Activated CD8-positive, alpha-beta memory T cell treated with anti-CD3 and anti-CD28 coated beads for 4 hours (primary cell): ENCODE measurements at places on chromosomes 5 and 9.

GRCh38 chr5:60703944-60704343, 4.0 kb upstream of the DEPDC1B start:
- DNase-seq: no peak

GRCh38 chr5:53956196-53956595, 354.2 kb downstream of the ARL15 start:
- DNase-seq: no peak

DNA sequence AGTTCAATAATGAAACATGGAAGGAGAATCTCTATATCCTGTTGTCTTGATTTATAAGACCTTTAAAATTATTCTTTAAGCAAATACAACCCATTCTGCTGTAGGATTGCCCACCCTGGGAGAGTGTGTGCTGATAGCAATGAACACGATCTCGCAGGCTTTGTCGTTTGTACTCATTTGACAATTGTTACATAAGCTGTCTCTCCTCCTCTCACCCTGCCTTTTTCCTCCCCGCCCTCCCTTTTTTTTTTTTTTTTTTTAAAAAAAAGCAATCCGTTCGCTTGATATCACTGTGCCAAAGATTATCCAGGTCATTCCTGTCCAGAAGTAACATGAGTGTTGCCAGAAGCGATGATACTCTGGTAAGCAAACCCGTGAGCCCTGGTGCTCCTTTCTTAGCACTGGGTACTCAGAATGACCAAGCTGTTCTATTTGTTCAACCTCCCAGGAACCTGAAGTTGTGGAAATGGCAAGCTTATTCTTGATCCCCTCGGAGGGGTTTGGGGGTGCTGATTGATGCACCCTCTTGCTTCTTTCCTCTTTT, 82.7 kb upstream of the CTSL start:
- no peak for DNase-seq

DNA sequence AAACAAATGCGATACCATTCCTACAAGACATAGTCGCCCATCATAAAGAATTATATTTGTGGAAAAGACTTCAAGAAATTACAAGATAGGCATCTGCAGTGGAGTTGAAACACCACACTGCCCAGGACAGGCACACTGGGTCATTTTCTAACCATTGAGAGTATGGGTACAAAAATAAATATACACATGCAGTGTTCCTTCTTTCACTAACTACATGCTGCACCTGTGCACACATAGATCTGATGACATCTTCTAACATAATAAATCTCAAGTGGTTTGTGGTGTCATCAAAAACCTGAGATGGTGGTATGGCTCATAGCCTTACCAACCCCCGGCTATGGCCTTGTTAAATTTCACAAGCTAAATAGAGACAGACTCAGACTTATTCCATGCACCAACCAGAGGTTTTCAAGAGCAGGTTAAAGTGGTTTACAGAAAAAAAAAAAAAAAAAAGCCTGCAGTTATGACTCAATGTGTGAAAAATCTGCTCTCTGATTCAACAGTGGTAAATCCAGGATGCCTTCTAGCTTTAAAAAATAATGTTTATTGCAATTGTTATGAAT, 12.4 kb upstream of the NFIB start:
- DNase-seq: no peak

DNA sequence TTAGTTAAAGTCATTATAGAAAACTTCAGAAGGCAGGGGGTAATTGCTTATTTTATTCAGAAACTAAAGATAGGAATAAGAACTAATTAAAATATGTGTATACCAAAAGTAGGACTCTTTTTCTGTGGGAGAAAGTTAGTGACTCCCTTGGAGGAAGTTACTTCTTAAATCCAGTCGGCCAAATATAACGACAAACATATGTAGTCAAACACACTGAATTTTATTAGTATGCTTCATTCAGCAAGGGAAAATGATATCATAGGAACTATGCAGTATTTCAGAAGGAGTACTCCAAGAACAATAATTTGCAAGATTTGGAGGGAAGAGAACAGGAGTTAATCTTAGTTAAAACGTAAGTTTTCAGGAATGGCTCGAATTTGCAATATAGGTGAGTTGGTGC, 432.6 kb downstream of the CYLC2 start:
- DNase-seq: no peak

- DNase-seq: no peak
Observed at GRCh38 chr9:125732562-125732961, 14.6 kb upstream of the PBX3 start.

- no peak for DNase-seq
Observed at GRCh38 chr9:110220809-110221208, 12.8 kb upstream of the C9orf152 start.

DNA sequence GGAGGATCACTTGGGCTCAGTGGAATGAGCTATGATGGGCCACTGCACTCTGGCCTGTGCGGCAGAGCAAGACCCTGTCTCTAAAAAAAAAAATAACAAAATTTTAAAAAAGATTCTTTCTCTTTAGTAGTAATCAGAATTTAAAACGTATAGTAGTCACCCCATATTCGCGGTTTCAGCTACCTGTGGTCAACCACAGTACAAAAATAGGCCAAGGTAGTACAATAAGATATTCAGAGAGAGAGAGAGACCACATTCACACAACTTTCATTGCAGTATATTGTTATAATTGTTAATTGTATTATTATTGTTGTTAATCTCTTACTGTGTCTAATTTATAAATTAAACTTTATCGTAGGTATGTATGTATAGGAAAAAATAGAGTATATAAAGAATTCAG, 18.7 kb downstream of the INIP start:
- DNase-seq: no peak

DNA sequence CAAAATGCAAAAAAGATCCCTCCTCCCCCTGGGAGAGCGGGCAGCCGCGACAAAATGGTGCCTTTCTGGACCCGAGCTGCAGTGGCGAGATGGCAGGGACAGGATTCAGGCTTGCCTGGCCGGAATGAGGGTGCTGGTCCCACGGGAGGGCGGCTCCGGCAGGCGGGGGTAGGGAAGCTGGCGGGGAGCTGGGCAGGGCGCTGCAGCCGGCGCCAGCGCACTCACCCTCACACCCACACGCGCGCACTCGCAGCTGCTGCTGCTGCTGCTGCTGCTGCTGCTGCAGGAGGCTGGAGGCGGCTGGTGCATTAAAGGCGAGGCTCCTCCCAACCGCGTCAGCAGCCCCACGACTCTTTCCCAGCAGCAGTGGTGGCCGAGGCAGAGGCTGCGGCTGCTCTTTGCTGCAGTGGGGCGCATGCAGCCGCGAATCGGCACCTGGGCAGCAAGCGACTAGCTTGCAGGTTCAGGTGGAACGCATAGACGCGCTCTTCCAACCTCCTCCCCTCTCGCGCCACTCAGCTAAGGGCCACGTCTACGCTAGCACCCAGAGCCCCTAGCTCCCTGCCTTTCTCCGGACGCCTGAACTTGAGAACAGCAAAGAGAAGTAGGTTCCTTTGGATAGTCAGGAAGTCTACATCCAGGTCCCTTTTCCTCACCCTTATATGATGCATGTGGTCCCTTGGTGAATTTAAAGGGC, at the start of gene PPP2R2B:
Gene PPP2R2B (minus strand): TSS at position 282 of the 697 bp plus-strand sequence.
- DNase-seq: no peak

- no peak for DNase-seq
Observed at GRCh38 chr5:158233735-158234322, 374.9 kb upstream of the CLINT1 start.

GRCh38 chr5:115496936-115497576, 47.5 kb downstream of the FEM1C start:
- DNase-seq: no peak

DNA sequence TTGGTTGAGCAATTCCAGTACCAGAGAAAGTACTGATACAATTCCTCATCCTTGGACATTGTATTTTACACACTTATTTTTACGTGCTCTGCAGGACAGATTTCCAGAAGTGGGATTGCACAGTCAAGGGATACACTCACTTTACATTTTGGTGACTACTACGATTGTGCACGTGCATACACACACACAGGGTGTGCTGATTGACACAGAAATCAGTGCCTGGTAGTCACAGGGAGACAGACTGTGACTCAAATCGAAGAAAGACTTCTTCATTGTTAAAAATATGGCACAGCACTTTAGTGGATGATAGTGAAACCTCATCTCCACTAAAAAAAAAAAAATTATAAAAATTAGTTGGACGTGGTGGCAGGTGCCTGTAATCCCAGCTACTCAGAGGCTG, 1.5 kb downstream of the GARIN3 start:
- no peak for DNase-seq

DNA sequence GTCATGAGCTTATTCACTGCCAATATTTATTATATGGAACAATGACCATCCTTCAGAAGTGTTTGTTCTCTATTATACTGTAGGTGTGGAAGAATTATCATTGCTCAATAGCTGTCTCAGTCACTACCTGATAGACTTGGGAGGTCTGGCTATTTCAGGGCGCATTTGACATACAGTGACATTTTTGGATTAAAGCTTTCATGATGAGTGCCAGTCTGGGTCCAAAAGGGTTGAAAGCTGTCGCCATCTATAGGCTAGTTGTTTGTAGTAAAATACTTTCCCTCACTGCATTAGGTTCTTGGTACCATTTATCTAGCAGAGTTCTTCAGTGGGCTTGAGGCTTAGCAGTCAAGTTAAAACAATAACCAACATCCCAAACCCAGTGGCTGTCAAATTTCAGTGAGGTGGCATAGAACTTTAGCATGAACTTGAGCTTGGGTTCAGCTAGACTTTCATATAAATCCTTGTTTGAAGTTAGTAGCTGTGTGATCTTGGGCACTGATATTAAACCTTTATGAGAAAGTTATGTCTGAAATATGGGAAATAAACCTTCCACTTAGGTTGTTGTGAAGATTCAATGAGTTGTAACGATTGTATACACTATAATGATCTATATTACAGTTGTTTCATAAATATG, 110.5 kb upstream of the CDKN2B start:
- no peak for DNase-seq

GRCh38 chr5:113546703-113547183, 33.2 kb downstream of the YTHDC2 start:
- no peak for DNase-seq

- peak; percentile 58 for DNase-seq
Observed at GRCh38 chr5:157651623-157652376, 438 bp downstream of the SOX30 start.
